Camera-type eye (tissue), 1 donor: ENCODE measurements at places on chromosomes 3 and 15. TPM values are rescaled to one million over a fixed set of nuclear protein-coding genes. Genes with fewer than 3 reads are reported as not detected.

Gene SLC24A1
- 5.7 TPM for total RNA-seq

Gene KLHL40
- 7.7 TPM for total RNA-seq

Gene DLL4
- 49.5 TPM for total RNA-seq

Gene CRYBG3
- total RNA-seq, result 119 TPM

Gene P2RY1
- 47.6 TPM for total RNA-seq

Gene RSRC1
- 77.8 TPM for total RNA-seq

Gene TMEM40
- total RNA-seq, result 0.82 TPM

Gene GPR149
- total RNA-seq, result 3.8 TPM

Gene TP53BP1
- 127 TPM for total RNA-seq

Gene P2RY14
- 4.9 TPM for total RNA-seq

Gene EAF2
- total RNA-seq, result 16.3 TPM

Gene RMDN3
- total RNA-seq, result 30.2 TPM

Gene SPRED1
- 48.4 TPM for total RNA-seq

Gene BAHD1
- 12.9 TPM for total RNA-seq

Gene LRRC2
- total RNA-seq, result 3.6 TPM

Gene WDR93
- 0.66 TPM for total RNA-seq

Gene KCNAB1
- total RNA-seq, result 23.5 TPM

Gene CTXND1
- total RNA-seq, result 0.88 TPM

Gene CCDC50
- 97.6 TPM for total RNA-seq

Gene DZIP1L
- 43.1 TPM for total RNA-seq

Gene LEKR1
- 4.5 TPM for total RNA-seq

Gene GOLIM4
- total RNA-seq, result 67.7 TPM

Gene AADAC
- total RNA-seq, result not detected

Gene FEZF2
- 14.3 TPM for total RNA-seq

Gene GXYLT2
- 33.9 TPM for total RNA-seq

Gene P2RY13
- total RNA-seq, result 0.55 TPM

Gene ASB14
- 0.33 TPM for total RNA-seq
